ENCODE measurements at places on chromosomes 16 and 17. TPM values are rescaled to one million over a fixed set of nuclear protein-coding genes. Genes with fewer than 3 reads are reported as not detected.

The NPIPA3 gene
- 24.9 TPM for polyA plus RNA-seq

DNA sequence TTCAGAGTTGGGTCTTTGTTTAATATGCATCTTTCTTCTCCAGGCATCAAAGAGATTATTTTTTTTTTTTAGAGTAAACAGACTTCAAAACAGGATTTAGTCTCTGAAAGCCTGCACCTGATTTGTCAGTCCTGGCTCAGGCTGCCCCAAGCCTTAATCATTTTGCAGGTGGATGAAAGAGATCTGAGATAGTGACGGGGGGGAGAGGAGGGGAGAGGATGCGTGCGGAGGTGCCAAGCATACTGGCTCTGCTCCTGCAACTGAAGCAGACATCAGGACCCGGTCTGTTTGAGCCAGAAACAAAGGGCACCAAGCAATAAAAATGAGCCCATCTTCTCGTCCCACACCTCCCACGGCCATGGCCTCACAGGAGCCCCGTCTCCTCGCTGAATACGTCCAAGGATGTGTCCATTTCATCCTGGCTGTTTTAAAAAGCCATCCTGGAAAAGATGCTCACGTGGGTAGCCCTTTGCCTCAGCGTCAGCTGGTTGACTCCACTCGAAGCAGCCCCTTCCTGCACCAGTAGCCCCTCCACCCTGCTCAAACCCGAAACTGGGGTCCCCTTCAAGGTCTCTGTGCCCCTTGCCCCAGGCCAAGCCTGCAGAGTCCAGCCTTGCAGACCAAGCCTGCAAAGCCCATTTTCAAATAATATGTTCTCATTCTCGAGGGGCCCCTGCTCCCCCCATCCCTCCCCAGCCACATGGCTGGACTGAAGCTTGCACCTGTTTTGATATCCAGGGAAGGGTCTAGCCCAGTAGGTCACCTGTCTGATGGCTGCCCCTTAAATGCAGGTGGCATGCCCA lies 84.8 kb upstream of the TNRC6C start:
- no peak for DNase-seq

GRCh38 chr17:76871668-76872067 lies 3.5 kb downstream of the MGAT5B start:
- no peak for DNase-seq

- no peak for DNase-seq
These were observed 11.2 kb upstream of the PRKAR1A start for GRCh38 chr17:68501074-68501473.

- no peak for DNase-seq
These were observed 20.0 kb upstream of the KCNJ16 start for GRCh38 chr17:70055000-70055399.

DNA sequence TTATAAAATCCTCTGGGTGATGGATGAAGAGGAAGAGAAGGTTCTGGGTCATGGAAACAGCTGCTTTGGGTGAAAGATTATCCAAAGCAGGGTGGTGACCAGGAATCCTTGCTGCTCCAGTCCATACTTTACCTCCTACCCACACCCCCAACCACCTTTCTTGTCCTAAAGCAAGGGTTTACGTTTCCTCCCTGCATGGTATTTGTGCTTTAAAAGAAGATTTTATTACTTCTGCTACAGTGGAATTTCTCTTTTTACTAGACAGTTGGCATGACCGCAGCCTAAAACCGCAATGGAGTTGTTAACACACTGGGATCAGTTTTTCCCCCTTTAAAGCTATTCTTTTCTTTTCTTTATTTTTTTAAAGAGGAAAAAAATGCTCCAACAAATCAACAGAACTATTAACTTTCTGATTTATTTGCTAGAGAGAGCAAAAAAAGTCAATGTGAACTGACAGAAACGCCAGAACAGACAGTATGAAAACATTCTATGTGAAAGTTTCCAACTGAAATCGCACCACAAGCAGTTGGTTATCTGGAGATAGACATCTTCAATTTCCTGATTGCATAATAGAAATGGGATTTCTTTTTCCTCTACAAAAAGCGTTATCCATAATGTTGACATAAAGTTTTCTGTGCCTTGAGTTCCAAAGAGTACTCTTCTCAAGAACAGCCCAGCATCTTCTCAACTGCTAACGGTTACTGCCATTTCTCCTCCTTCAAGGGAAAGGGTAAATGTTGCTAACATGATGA lies 236.0 kb downstream of the IRX3 start:
- peak; percentile 67 for DNase-seq

DNA sequence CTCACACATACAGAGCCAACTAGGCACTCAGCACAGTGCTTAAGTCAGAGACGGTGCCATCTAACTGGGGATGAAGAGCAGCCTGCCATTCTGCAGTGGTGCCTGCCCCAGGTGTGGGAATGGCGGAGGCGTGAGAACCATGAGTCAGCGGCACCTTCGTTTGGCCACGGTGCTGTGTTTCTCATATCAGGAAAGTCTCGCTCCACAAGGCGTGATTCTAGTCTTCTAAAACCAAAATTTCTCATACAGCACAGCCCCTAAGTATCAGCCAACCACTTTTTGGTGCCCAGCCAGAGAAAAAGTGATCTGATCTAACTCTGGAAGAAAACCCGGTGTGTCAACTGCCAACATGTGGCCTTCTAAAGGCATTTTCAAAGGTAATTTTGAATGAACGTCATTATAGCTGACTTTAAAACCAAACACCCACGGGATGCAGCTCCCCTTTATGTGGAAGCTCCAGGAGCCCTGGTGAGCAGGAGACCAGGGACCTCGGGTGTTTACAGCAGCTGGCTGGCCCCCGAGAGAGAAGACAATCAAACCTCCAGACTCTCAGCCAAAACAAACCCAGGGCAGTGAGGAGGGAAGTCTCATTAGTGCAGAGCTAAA lies 54.6 kb downstream of the ABCC12 start:
- no peak for DNase-seq

DNA sequence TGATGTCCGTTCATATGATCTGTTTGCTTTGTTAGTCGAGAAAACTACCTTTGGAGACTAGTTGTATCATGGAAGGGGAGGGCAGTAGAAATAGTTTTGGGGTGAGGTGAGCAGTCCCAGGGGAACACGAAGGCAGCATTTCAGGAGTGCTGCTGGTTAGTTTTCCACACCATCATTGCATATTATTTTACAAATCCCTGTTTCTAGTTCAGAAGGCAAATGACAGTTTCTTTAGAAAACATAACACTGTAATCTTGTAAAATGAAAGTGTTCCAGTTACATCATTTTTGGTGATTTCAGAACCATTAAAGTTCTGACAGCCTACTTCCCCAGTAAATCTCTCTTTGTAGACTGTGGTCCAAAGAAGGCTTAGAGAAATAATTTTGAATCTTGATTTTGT lies 25.4 kb downstream of the BANP start:
- DNase-seq, result no peak

DNA sequence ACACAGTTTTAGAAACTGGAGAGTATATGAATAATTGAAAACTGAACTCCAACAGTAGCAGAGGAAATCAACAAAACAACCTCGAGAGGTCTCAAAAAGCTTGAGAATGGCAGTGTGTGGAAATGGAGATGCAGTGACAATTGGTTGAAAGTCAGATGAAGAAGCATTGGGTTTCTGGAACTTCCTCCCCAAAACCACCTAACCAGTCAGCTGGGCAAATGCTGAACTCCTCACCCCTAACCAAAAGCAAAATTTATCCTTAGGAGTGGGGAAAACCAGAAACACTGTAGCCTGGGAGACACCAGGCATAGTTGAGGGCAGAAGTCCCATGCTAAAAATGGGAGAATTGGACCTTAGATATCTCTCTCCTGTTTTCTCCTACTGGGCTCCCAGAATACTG lies 109.9 kb downstream of the TANC2 start:
- no peak for DNase-seq

DNA sequence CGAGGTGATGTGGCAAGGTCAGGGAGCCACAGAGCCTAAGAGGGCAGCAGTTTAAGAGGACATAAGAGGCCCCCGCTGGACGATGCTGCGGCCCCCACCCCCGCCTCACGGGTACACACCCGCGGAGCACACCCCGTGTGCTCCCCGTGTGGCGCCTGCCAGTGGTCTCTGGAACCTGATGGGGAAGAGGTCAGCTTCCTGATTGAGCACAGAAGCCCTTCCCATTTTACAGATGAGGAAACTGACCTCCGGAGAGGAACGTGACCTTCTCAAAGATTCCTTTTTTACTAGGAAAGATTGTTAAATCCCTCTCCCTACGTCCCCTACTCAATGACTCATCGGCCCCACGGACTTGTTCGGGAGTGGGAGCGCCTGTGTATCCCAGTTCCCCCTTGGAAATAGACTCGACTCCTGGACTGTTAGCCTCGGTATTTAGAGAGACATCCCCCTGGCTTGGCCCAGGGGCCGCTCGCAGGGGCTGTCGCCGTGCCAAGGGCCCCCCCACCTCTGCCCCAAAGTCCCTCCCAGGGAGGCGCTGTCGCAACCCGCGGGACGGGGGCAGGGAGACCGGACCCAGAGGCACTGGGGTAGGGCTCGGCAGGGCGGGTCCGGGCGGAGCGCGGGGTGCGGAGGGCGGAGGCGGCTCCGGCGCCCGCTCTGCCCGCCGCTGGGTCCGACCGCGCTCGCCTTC lies at the start of gene ABCC3:
Gene ABCC3 (plus strand): TSS at position 658 of the 691 bp plus-strand sequence. CDS start 56 bp downstream, outside the sequence.
- no peak for DNase-seq

DNA sequence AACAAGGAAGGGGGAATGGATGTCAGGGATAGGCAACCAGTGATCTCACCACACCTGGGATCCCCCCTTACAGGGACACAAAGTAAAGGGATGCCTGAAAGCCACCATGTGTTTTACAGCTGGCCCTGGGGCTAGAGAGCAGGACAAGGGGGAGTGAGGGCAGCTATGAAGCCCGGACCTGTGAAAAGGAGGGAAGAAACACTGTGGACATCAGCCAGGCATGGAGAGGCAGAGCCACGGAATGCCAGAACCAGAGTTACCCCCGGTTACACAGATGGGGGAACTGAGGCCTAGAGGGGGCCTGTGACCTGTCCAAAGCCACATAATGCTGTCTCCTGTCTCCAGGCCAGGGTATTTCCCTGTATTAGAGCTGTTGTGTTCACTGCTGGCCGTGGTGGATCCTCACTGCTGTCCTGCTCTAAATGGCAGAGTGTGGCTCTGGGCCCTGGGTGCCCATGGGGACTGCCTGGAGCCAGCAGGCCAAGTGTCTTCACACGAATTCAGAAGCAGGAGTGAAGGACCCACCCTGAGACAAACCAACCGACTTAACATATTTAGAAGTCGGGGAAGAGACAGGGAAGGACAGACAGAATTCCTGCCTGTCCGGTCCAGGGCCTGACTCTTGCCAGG lies 29.7 kb upstream of the ITGA3 start:
- no peak for DNase-seq

DNA sequence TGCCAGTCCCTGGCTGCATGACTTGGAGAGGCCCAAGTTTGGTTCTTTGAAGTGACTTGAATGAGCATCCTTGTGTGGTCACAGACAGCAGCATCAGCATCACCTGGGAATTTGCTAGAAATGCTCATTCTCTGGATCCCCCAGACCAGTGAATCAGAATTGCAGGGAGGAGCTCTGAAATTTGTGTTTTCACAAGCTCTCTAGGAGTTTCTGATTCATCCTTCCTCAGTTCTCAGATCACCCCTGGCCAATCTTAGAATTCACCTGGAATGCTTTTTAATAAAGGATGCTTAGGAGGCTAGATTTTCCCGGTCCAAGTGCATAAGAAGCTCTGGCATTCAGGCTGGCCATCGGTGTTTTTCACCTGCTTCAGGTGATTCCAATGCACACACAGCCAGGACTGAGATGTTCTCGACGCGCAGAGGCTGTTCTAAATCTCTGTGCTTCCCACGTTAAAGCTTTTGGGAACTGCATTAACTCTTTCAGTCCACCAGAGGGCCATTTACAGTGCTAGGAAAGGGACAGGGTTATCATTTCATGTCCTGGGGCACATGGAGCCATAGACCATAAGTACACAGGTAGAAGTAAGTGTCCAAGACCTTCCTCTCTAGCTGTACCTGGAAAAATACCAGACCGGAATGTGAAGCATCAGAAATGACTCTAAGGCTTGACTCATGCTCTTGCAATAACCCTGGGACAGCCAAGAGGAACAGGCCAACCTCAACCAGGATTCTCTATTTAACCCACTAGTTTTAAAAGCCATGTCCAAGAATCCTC lies 85.7 kb upstream of the XYLT1 start:
- no peak for DNase-seq

GRCh38 chr16:67395458-67396158 lies 2.3 kb upstream of the TPPP3 start:
- DNase-seq, result no peak

Measured in left kidney (tissue), 8 donors.